ENCODE measurements at places on chromosomes 12 and 14.

DNA sequence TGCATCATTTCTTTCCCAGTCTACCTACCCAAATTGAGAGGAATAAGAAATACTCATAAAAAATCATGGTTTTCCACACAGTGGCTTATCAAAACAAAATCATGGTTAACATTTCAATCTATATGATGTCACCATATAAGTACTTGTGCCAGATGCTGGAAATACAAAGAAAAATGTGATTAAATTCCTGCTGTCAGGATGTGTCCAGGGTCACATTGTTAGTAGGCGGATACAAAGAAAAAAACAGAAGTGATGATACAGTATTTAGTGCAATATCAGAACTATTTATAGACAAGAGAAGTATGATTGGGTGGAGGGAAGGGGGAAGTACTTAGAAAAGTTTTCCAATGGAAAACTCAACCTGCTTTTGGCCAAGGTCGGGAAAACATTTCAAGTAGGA is 47.0 kb upstream of the OR6J1 start:
- DNase-seq: no peak

- DNase-seq: no peak
Measured at GRCh38 chr12:112325622-112326207, 56.5 kb downstream of the HECTD4 start.

- DNase-seq: no peak
Measured at GRCh38 chr14:98028162-98028561, 1231.0 kb downstream of the VRK1 start.

DNA sequence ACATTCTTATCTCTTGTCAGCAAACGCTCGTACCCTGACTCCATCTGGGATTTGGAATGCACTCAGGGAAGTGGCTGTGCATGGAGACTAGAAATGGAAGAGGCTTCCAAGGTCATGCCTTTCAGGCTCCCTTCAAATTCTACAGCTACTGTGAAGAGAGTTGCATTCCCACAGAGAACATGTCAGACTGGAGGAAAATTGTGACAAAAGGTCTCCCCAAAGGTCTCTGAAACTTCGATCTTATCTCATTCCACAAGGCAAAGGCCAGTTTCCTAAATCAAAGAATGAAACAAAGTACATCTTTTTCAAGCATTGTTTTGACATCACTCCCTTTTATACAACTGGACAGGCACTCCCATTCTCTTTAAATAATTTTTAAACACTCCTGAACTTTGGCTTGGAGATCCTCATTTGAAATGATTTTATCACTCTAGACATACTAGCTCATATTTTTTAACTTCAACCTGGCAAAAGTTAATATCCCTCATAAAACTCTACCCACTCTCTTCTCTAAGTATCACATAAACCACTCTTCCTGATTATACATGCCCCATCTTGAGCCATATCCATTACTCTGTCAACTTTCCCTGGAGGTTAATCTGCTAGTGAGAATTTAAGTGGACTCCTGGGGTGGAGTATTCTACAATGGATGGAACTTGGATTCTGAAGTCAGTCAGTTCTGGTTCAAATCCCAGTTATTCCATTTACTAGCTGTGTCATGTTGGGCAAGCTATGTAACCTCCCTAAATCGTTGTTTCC is 218.1 kb upstream of the HMGA2 start:
- no peak for DNase-seq

GRCh38 chr12:127823801-127824200 is 443.2 kb upstream of the TMEM132C start:
- DNase-seq: no peak

DNA sequence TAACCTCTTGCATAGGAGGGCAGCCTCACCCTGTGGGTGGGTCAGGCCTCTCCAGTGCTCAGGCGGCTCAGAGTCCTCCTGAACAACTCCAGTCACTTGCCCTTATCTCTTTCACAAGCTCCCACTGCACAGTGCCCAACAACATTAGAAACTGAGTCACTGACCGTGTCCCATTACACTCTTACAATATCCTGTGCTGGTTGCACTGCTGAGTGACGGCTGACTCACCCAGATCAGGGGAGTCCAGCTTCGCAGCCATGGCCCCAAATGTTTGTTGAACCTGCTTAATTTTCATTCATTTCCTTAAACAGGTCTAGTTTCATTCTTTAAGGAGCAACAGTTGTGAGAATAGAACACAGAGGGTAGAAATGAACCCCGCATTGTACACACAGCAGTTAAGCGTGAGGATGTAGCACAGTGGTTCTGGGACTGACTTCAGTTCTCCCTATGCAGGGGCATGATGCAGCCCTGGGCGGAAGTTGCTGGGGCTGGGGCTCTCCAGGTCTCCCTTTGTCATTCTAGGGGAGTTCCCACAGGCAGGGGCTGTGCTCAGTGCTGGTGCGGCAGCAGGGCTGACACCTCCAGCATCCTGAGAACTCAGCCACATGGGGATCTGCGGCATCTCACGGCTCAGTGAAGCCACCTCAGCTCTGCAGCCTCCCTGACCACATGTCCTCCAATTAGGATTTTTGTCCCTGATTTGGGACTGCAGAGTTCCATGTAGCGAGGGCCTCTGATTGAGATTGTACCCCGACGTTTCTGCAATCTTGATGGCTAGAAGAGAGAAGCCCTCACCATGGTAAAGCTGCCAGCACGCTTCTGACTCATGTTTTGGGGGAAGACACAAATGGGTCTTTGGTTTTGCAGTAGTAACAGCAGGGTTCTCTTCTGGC is 16.1 kb downstream of the GPR68 start:
- DNase-seq: no peak

GRCh38 chr14:50603565-50603964 is 43.6 kb downstream of the ATL1 start:
- no peak for DNase-seq

DNA sequence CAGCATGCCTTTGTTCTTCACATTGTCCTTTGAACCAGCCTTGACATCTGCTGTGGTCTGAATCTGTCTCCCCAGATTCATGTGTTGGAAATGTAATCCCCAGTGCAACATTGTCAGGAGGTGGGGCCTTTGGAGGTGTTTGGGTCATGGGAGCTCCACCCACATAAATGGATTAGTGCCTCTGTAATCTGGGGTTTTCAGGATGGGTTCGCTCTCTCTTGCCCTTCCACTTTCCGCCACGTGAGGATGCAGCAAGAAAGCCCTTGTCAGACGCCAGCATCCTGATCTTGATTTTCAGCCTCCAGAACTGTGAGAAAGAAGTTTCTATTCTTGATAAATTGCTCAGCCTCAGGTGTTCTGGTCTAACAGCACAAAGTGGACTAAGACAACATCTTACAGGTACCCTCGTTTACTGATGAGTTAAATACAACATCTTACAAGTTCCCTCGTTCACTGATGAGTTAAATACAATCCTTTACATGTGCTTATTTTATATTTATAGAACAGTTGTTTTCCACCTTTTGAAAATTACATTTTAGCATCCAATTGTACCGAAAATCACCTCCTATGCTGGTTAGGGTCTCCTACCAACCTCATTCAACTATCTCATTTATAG is 54.4 kb upstream of the RIMBP2 start:
- DNase-seq: no peak

DNA sequence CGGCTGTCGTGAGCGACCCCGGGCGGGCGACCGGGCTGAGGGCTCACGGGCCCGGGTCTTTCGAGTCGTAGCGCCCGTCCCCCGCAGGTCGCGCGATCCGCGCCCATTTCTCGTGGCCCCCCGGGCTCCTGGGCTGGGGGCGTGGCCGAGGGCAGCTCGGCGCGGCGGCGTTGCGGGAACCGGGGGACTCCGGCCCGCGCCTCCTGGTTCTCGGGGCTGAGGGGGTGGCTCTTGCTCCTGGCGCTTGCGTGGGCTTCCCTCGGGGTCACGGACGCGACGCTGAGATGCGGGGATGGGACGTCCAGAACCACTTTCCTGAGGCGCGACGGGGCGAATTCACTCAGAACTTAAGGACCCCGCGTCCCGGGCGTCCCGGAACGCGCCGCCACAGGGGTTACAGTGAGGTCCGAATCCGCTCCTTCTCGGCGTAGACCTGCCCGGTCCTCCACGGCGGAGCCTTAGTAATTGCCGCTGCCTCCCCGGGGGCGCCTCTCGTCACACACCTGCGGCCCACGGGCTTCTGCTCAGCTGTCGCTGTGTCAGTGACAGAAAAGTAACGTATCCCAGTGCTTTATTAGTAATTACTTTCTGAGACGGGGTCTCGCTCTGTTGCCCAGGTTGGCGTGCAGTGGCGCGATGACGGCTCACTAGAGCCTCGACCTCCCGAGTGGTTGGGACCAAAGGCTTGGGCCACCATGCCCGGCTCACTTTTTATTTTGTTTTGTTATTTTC is 606 bp downstream of the EP400 start:
- no peak for DNase-seq

- DNase-seq: no peak
Measured at GRCh38 chr14:78016532-78016931, 153.6 kb upstream of the NRXN3 start.

DNA sequence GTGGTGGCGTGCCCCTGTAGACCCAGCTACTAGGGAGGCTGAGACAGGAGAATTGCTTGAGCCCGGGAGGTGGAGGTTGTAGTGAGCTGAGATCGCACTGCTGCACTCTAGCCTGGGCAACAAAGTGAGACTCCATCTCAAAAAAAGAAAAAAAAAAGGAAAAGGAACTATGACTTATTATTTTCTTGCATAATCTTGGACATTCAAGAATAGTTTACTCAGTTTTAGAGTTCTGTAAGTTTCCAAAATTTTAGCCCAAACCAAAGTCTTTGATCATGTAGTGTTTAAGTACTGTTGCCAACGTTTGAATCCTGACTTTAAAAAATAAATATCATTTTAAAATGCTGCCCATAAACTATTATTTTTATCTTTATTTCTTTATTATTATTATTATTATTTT is 6.2 kb downstream of the PSMA6 start:
- DNase-seq: no peak
